ENCODE measurements at places on chromosomes 4 and X.

DNA sequence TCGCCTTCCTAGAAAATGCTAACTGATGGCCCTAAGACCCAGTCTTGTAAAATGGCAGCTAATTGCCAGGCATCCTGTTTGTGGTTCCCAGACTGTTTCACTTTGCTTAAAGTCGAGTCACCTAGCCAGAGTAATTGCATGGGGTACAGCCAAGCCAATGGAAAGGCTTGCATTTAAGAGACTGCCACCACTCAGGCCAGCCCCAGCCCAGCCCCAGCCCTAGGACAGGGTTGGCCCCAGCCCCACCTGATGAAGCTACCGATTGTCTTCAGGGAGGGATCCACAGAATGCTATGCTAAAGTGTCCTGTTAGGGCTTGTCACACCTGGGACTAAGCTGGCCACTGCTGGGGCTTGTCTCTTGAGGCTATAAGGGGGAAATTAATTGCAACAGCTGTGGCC lies 194.6 kb upstream of the KLF3 start:
- no peak for DNase-seq

GRCh38 chrX:101736651-101737050 lies 77.0 kb upstream of the ARMCX2 start:
- no peak for DNase-seq

DNA sequence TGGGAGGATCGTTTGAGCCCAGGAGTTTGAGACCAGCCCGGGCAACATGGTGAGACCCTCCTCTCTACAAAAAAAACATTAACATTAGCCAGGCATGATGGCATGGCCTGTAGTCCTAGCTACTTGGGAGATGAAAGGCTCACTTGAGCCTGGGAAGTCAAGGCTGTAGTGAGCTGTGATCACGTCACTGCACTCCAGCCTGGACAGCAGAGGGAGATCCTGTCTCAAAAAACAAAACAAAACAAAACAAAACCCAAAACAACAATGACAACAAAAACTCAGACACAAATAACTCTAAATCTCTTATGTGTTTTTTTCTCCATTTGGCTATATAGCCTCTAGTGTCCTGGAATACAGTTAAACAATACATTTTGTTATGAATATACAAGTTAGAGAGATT lies 127.3 kb upstream of the STK26 start:
- no peak for DNase-seq

DNA sequence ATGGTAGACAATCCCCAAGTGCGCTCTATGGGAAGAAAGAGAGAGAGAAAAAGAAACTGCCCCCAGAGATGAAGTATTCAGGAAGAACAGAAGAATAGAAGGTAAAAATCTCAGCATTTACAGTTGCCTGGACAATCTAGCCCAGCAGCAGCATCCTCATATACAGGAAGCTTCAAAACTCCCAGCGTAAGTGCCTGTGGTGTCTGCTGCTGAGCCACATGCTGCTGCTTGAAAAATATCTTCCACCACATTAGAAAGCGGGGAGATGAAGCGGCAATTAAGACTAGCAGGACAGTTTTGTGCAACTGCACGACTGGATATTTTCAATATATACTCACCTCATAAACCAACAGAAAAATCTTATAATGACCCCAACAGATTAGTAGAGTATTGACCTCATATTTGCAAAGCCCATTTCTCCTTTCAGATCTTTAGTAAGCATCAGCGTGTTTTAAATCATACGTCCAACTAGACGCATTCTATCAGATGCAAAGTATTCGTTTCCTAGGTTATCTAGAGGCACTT lies 972.0 kb upstream of the TENM3 start:
- no peak for DNase-seq

- DNase-seq, result no peak
Observed at GRCh38 chrX:139052461-139052860, 340.9 kb upstream of the FGF13 start.

DNA sequence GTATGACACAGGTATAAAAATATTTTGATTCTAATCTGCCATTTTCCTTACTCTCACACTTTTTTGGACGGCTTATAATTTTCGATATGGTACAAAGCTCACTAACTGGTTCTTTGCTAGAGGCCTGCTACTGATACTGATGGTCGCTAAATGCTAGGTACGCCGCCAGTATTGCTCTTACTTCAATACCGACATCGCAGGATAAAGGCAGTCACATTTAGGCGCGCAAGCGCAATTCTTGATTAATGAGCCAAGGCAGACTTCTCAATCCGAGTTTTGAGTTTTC lies 557 bp upstream of the USP38 start:
- DNase-seq, result no peak

- no peak for DNase-seq
Observed at GRCh38 chrX:2697741-2698299, 6.7 kb downstream of the CD99 start.

DNA sequence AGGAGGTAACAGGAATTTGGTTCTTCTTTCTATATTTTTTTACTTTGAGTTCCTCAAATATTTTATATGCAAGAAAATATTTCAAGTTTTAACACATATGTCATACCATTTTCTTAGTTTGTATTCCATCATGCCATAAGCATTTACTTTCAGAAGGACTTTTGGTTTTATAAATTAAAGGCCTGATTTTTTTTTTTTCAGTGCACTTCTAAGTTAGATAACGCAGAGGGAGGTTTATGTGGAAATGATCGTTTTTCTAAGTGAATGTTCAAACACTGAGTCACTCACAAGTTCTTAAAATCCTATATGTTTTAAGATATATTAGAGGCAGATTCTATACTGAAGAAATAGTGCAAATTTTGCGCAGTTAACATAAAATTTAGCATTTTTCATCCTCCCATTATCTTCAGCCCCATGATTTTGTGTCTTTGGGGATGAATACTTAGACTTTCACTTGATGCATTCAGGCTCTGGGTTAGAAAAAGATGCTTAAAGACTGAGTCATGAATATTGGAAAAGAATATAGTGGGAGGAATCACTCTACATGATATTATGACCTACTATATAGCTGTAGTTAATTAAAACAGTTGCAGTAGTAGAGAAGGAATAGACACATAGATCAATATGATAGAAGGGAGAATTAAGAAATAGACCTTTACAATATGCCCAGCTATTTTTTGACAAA lies 54.9 kb downstream of the COL4A5 start:
- no peak for DNase-seq

- no peak for DNase-seq
Observed at GRCh38 chr4:6092131-6092530, 73.9 kb upstream of the C4orf50 start.

DNA sequence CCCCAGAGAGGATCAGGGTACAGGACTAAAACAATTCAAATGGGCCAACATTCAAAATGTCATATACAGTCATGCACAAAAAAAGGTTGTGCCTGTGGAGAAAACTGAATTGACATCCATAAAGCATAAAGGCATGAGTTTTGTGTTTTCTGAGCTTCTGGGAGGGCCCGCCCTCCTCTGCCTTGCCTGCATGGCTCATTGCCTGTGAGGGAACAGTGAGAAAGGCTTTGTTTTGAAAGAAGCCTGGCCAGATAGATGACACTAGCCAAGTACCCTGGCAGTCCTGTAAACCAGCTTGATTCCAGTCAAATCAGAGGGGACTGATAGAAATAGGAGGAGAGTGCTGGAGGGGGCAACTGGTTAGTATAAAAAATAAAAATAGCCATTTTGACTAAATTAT lies 194.3 kb downstream of the KIT start:
- no peak for DNase-seq

- no peak for DNase-seq
Observed at GRCh38 chrX:107146670-107147069, 28.0 kb upstream of the RBM41 start.

DNA sequence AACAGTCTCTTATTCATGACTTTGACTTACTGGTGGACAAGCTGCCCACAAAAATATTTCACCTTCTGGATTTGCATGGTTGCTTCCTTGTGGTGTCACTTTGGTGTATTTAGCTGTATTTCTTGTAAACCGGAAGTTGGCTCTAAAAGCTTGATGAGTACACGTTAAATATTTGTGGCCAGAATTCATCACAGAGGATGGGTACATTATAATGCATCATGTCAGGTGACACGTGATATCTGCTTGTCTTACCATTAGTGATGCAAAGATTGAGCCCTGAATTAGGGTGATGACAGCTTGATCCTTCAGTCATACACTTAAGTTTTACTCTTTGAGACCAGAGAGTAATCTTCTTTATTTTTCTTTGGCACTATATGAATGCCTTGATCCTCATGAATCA lies 188.3 kb upstream of the RPS6KA3 start:
- no peak for DNase-seq

Data from NCI-H1048 (cell line).